Keratinocyte (primary cell): ENCODE measurements at places on chromosomes 4 and X.

GRCh38 chr4:7347981-7348380 lies 86.7 kb downstream of the PSAPL1 start:
- no peak for DNase-seq

DNA sequence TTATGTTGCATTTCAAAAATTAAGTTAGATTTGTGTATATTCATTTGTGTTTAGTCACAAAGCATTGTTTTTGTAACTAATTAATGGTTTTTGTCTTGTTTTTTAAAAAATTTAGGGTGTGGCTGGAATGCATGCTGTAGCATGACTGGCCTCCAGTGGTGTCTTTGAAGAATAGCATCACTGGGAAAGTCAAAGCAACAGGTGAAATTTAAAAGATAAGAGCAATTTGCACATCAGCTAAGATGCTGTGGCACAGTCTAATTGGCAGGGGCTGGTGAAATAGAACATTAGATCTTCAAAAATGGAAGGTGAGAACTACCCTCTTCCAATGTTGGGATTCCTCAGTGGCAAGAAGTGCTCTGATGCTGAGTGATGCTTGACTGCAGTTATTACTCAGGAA lies 45.3 kb downstream of the ANK2 start:
- DNase-seq: no peak

DNA sequence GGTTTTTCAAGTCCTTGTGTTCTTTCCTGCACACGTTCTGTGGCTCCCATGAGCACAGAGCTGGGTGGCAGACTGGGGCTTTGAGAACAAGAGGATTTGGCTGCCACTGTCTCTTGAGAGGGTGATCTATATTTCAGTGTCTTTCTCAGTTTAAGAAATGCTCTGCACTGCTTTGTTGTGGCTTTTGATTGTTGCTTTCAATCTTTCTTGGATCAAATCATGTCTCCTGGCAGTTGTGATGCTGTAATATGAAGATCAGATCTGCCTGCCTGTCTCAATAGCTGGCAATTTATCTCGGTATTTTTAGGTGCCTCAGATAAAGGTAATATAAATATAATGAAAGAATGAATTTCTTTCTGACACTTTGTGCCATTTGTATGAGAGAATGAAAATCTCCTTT lies 273.3 kb upstream of the LCORL start:
- DNase-seq: no peak

- DNase-seq: no peak
These were observed 1780.1 kb downstream of the ARAP2 start for GRCh38 chr4:34464196-34464595.

- peak; percentile 84 for DNase-seq
These were observed 31.6 kb upstream of the SOD3 start for GRCh38 chr4:24763631-24764297.

- no peak for DNase-seq
These were observed 327.8 kb downstream of the CAMK2D start for GRCh38 chr4:113433536-113434246.

DNA sequence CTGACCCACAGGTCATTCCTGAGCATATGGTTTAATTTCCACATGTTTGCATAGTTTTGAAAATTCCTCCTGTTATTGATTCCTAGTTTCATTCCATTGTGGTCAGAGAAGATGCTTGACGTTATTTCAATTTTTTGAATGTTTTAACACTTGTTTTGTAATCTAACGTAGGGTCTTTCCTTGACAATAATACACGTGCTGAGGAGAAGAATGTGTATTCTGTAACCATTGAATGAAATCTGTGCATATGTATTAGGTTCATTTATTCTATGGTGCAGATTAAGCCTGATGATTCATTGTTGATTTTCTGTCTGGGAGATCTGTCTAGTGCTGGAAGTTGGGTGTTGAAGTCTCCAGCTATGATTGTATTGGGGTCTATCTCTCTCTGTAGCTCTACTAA lies 486.4 kb upstream of the RPS6KA3 start:
- no peak for DNase-seq

DNA sequence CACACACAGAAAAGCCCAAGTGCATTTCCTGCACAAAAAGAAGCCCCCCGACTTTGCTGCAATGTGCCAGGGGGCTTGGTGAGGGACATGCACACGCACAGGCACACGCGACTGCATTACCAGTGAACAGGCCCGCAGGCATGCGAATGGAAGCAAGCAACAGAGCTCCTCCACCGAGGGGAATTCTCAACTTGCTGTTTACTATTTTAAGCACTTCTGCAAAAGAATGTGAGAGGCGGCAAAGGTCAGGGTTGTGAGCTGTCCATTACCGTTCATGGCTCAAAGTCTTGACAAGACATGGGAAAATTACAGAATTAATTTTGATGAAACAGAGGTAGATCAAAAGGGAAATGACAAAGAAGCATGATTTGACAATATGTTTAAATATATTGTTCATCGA lies 342.5 kb upstream of the NOCT start:
- no peak for DNase-seq

GRCh38 chrX:27591938-27592337 lies 1.8 kb downstream of the DCAF8L2 start:
- no peak for DNase-seq

DNA sequence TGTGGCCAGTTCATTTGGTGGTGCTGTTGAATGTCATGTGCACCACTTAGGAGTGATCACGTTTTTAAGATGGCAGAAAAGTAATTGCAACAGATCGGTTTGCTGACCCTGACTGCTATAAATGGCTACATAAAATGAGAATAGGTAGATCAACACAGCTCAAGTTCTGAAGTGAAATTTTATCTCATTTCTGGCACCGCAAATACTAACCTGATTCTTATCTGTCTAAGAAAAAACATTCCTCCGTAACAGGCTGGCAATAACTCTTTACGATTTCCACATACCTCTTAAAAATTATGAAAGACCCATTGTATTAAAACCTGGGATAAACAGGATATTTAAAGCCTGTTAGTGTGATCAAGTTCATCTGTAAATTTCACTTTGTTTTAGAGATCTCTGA lies 387.5 kb downstream of the PDGFC start:
- DNase-seq: no peak

GRCh38 chr4:150067859-150068258 lies 10.4 kb upstream of the DCLK2 start:
- DNase-seq: no peak

- no peak for DNase-seq
These were observed 16.7 kb upstream of the GBA3 start for GRCh38 chr4:22676063-22676462.

DNA sequence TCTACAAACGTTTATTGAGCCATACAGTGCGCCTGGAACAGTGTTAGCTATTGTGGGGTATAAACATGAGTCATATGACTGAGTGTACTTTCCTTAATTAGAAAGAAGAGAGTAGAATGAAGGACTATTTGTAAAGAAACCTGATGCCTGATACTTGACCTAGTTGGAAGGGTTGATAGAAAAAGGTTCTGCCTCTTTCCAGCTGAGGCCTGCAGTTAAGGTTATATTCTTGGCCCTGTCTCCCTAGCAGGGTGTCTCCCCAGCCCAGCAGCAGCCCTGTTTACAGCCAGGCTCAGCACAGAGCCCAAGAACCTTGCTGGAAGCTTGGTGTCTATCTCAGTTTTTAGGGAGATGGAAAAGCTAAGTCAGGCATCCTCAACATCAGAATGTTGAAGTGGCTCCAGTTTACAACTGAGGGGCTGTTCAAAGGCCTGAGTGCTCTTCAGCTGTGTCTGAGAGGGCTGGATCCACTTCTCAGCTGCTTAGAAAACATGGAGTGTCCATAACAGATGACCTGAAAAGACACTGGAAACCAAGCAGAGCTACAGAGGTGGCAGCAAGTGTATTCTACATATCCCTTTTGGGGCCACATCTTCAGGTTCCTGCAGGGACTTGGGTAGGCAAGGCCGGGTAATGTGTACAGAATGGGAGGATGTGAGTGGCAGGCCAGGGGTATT lies 21.6 kb downstream of the NYX start:
- DNase-seq: no peak

- no peak for DNase-seq
These were observed 193.0 kb downstream of the MGST2 start for GRCh38 chr4:139858436-139859205.

DNA sequence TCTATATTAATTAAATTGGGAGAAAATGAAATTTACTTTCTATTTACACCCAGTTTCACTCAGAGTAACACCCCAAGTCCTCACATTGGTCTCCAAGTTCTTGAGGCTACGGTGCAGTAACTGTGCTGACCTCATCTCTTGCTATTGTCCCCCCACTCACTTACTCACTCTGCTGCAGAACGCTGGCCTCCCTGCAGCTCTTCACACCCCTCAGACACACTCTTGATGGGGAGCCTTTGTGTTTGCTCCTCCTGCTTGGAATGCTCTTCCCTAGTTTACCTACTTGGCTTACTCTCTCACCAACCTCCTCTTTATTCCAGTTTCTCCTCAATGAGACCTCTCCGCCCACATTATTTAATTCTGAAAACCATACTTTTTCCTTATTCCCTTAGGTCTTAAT lies 22.2 kb upstream of the SPARCL1 start:
- no peak for DNase-seq

DNA sequence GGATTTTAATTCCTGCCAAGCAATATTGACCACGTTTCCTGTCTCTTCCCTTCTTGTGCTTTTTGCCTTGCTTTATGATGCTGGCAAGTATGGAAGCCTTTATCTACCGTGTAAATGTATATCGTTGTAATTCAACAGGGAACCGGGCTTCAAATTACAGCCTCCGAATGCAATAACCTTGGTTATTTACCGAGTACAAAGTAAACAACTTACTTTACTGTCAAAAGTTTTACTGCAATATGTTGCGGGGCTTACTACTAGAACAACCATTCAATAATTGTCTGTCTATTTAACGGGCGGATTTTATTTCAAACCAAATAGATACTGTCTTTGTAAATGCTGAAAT lies 73.1 kb downstream of the PALLD start:
- DNase-seq: no peak

- DNase-seq: no peak
These were observed 661.5 kb upstream of the FRG1 start for GRCh38 chr4:189279188-189279587.

GRCh38 chr4:21664355-21664754 lies 284.2 kb downstream of the KCNIP4 start:
- DNase-seq: no peak

DNA sequence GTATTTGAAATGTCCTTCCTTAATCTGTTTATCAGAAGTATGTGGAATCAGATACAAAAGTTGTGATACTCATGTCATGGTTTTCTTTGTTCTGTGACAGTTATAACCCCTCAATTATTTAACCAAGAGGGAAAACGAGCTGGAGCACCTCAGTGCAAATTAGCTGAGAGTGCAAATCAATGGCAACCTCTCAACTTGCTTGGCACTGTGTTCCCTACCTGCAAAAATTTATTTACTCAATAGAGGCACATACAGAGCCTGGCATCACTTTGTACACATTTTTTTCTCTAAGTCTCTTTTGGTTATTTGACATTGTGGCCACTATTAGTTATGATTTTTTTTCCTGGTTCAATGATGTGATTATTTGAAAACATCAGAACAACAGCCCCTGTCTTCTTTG lies 186.2 kb downstream of the STIM2 start:
- DNase-seq: no peak

DNA sequence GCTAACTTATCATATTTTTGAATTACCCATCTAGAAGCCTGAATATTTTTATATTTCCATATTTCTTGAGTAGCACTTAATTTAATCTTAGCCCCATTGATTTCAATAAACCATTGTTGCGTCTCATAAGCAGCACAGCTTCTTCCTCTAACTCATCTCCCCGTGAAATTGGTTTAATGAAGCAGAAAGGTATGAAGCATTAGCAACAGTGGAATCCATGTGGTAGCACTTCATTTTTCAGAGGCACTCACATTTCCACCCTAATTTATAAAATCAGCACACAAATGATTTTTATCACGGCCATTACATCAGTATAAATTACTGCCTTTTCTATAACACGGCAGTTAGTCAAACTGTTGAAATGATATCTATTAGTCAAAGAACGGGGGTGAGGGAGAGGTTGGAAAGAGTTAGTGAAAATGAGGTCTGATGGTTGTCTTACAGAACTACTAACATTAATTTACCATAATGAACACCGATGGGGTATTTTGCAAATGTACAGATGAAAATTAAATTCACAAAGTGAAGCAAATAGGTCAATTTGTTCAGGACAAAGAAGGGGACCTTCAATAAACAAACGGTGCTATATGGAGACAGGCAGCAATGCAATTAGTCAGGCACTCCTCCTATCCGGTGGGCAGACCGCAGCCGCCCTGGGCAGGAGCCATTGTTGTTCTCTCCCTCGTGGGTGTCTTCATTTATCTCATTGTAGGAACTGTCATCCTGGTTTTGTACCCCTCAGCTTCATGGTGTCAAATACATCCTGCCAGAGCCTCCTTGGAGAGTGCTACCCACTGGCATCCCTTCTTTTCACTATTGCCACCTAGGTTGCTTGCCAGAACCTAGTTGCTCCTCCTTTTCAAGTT lies 205.7 kb downstream of the SOX3 start:
- DNase-seq: no peak

DNA sequence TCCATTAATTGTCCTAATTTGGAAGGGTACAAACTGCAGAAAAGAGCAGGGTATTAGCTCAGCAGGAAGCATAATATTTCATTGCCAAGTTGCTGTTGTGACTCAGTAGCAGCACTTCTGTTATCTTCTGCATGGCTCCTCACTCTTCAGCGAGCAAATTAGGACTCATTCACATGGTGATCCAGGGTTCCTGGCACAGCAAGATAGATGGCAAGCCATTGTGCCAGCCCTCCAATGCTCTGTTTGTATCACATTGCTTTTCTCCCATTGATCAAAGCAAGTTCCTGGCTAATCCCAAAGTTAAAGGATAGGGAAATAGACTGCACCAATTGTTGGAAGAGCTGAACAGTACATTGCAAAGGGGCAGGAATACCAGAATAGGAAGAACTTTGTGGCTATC lies 382.5 kb upstream of the ATOH1 start:
- DNase-seq: no peak

GRCh38 chrX:143319526-143319925 lies 197.7 kb downstream of the SPANXN3 start:
- no peak for DNase-seq

GRCh38 chr4:26299254-26299882 lies 21.4 kb upstream of the RBPJ start:
- no peak for DNase-seq

- no peak for DNase-seq
These were observed 705.5 kb downstream of the ARAP2 start for GRCh38 chr4:35538807-35539206.

DNA sequence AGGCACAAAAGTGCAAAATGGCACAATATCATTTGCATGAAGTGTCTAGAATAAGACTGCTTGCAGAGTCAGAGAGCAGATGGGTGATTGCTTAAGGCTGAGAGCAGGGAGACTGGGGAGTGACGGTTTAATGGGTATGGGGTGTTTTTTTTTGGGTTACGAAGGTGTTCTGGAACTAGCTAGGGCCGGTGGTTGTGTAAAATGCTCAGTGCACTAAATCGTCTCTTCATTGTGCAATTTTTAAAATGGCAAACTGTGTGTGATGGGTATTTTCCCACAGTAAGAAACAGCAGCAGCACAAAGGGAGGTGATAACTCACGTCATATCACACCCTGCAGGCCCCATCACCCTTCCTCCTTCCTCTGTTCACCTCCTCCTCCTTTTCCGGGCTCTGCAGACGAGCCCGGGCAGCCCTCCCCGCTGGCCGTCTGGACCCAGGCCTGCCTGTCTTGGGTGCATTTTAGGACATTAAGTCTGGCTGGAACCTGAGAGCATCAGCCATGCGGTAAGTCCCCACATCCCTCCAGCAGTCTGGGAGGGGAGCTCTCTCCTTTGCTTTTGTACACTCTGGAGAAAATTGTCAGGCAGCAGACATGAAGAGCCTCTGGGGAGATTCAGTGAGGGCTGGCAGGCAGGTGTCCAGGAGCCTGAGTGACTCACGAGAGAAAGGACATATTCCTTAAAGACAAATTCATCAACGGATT lies 42.7 kb downstream of the ASMT start:
- DNase-seq: no peak
